ENCODE measurements at places on chromosomes 5 and 9.

- DNase-seq = no peak
Observed at GRCh38 chr5:1779021-1779680, 20.5 kb downstream of the MRPL36 start.

DNA sequence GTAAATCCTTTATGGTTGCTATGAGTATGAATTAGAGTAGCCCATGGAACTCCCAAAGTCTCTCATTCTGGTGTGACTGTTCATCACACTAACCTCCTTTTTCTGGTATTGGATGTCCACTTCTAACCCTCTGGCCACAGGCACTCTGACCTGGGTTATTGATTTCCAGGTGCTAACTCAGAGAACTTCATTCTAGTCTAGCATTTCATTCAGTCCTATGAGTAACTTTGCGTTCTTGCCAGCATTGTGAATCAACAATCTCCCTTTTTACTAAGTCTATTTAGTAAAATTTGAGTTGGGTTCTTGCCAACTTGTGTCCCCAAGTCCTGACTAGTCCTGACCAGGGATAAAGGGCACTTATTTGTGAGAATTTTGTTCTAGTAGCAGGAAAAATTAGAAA is 103.5 kb downstream of the SNX18 start:
- no peak for DNase-seq

DNA sequence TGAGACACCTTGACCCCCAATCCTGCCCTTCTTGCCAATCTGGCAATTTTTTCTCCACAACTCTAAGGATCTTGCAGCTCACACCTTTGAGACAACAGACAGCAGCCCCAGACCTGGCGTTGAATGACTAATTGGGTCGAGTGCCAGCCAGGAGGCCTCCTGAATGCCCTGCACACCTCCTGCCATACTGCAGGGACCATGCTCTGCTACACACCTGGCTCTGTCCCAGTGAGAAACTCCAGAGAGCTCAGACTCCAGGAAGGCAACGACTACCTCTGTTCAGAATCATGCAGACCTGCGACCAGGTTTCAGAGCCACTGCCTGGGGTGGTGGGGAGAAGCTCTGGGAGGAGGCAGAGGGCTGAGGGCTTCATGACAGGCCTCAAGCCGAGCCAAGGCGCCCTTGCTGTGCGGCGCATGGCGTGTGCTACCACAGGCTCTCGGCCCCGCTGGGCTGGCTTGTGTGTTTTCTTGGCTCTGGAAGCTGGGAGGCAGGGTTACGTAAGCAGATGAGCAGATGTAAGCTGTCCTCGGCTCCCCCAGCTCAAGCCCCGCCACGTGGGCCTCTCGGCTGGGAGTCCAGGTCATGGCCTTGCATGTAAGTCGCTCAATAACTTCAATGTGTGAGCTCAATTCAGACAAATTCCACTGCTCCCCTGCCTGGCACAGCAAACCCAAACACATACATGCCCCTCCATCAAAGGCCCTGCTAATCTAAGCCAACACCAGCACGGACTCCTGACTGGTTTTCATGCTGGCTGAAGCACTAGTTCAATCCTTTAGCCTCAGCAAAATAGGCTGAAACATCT is 27.5 kb downstream of the B4GALT1 start:
- DNase-seq = no peak

GRCh38 chr5:149581192-149581861 is at the start of gene ARHGEF37:
Gene ARHGEF37 (plus strand): TSS chr5:149581498. CDS start chr5:149597770, 16,272 bp downstream.
- peak; percentile 71 for DNase-seq

DNA sequence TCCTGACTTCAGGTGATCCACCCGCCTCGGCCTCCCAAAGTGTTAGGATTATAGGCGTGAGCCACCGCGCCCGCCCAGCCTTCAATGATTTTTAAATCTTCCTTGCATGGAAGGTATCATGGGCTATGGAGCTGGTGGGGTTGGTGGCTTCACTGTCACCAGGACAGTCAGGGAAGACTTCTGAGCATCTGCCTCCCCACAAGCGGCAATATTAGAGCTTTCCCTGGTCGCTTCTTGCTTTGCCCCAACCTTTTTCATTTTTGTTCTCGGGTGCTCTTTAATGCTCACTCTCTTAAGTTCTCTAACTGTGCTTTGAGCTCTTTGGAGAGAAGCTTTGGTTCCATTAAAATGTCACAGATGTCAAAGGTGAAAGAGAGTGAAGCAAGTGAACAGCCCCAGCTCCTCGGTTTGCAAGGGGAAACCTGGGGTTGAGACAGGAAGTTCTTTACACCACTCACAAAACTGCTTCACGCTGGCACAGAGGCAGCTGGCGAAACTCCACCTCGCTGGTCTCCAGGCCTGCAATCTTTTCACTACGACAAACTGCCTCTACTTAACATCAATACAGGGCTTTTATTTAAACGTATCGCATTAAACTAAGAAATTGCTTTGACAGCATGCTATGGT is 142.5 kb upstream of the RETREG1 start:
- DNase-seq = peak; percentile 10

DNA sequence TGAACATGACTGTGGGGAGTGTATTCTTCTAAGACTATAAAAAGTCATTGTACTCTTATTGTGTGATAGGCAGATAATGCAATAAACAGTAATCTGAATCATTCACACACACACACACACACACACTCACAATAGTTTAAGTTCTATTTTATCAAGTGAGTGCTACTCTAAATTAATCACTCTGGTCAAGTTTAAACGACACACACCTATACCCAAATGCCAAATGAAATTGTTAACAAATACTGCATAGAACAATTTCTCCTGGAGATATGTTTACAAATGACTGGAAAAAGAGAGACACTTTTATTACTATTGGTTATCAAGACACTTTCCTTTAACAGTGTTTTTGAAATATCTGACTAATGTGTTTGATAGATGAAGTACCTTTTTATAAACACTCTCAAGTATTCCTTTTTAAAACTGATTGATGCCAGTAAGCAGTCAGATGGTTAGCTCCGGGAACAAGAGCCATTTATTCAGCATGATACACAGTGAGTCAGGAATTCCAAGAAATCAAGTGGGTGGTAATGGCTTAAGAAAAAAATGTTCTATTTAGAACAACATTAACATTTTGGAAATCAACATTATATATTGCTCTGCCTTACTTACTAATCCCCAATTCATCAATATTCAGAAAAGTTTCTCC is 521.6 kb upstream of the ST8SIA4 start:
- no peak for DNase-seq

GRCh38 chr9:112620388-112620787 is 97.5 kb downstream of the INIP start:
- DNase-seq = no peak

DNA sequence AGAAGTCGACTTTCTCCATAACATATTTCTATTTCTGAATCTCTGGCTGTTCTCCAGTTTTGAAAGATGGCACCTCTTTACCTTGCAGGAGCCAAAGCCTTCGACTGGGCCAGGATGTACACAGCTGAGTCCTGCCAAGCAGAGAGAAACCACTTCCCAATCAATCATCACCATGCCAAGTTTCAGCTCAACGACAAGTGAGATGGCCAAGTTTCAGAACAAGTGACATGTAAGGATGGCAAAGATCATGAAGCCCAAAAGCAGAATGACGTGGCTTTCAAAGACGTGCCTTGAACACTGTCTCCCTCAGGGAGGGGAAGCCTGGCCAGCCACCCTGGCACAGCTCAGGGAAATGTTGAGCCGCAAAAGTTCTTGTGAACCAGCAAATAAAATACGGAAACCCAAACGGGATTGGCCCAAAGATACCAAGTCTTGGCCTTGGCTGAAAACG is 17.7 kb downstream of the STK10 start:
- DNase-seq = no peak

- no peak for DNase-seq
Observed at GRCh38 chr5:152994033-152994680, 496.3 kb upstream of the GRIA1 start.

- DNase-seq = peak; percentile 5
Observed at GRCh38 chr5:43627028-43627427, 24.0 kb downstream of the NNT start.

GRCh38 chr9:15180124-15180523 is 126.9 kb downstream of the TTC39B start:
- DNase-seq = no peak

GRCh38 chr9:125532412-125532811 is 174.6 kb downstream of the MAPKAP1 start:
- DNase-seq = no peak

DNA sequence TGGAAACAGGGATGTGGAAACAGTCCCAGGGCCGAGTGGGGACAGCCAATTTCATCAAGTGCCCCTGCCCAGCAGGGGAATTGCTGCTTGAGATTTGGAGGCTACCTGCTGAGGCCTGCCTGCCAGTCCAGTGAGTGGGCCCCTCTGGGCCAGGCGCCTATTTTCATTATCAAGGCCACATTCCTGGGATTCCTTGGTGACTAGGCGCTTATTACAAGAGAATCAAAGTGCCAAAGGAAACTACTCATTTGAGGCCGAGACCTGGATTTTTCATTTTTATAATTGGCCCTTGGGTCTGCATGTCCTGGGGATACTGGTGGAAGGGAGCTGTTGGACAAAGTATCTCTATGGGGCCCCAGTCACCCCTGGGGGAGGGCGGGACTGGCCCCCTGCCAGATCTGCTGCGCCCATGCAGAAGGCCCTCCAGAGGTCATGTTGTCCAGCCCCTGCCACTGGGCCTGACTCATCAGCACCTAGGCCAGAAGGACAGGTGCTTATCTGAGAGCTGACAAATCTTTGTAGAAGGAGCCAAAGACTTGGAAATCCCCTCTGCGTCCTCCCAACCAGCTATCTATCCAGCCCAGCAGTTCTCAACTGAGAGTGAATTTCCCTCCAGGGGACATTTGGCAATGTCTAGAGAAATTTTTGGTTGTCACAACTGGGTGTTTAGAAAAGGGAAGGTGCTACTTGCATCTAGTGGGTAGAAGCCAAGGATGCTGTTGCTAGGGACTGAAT is 45.6 kb downstream of the FOXI1 start:
- no peak for DNase-seq

- DNase-seq = no peak
Observed at GRCh38 chr5:147391781-147392180, 118.1 kb downstream of the DPYSL3 start.

- no peak for DNase-seq
Observed at GRCh38 chr5:32259033-32259432, 53.7 kb downstream of the MTMR12 start.

GRCh38 chr5:11009576-11009975 is 248.5 kb upstream of the DAP start:
- DNase-seq = no peak

DNA sequence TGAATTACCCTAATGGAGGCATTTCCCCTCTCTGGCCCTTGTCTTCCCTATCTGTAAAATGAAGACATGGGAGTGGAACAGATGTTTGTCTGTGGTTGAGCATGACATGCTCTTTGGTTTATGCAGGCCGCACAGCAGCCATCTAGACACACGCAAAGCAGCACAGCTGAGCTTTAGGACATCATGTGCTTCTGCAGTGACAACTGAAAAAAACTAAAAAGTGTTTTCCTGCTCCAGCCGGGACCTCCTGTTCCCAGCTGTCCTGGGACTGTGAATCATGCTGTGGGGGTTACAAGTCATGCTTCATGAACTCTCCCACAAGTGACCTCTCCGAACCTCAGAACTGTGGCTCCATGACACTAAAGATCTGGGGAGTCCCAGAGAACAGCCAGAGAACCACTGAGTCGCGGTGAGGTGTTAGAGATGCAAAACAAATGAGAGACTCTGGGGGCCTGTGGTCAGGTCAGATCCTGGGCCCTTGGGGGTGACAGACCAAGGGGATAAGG is 1.7 kb downstream of the SMIM3 start:
- DNase-seq = no peak

- DNase-seq = peak; percentile 19
Observed at GRCh38 chr5:107389130-107389774, 281.5 kb downstream of the EFNA5 start.

GRCh38 chr5:39541920-39542319 is 117.1 kb upstream of the DAB2 start:
- DNase-seq = no peak

DNA sequence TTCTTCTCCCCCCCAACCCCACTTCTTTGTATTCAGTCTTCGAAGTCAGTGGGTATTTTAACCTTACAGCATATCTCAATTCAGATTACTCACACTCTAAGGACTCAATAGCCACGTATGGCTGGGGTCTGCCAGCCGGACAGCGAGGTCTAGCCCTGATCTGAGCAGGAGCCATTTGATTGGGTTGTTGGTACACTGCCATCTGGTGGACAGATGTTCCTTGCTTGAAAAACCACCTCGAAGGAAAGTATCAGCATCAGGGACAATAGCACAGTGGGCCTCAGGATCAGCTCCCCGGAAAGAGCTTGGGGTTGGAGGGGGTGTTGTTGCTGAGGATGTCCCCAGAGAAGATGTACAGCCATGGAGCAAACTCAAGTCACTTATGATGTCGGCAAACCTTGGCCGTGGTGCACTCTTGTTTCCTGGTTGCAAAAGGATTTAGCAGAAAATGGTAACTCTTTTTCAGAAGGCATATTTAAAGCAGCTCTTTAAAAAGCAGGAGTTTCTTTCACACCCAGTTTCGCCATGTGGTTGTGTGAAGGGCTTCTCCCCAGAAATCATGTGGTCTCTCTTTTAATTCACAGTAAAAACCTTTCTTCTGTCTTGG is 31.7 kb upstream of the KCNMB1 start:
- DNase-seq = peak; percentile 39

GRCh38 chr9:114791736-114792135 is 14.1 kb downstream of the TNFSF15 start:
- DNase-seq = no peak

DNA sequence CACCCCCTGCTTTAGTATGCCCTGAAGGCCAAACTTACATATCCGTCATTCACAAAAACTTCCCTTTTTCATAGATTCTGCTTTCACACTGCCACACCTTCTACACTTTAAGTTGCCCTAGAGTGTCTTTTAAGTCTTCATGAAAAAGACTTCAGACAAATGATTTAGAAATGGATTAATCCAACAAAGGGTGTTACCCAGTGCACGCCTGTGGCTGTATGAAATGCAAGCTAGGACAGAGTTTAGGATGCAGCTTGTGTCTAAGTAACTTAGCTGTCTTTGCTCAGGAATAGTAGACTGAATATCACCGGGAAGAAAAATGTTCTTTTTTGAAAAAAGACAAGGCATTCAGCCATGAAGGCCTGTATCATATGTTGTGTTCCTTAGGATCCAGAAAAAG is 210.0 kb downstream of the MPDZ start:
- DNase-seq = peak; percentile 52

DNA sequence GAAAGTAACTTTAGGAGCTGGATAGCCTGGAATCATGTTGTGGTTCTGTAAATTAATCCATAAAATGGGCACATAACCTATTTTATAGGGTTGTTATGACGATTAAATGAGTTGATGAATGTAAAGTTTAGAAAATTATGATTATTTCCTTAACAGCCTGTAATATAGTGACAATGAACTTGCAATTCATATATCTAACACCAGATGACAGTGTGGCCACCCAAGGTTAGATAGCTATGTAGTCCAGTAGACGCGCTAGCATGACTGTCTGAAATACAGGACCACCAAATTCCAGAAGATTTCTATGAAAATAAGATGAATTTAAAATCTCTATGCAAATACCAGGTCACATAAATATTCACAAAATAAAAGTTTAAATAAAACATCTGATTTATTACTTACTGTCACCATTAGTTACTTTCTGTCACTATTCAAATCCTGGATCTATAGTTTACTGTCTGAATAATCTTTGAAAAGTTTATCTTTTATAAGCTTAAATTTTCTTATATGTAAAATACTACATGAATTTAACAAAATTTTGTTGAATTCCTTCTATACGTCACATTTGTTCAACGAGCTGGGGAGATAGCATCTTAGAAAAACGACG is 26.1 kb upstream of the MACIR start:
- DNase-seq = peak; percentile 9

- DNase-seq = no peak
Observed at GRCh38 chr5:150605546-150605945, 34.9 kb upstream of the SYNPO start.

- no peak for DNase-seq
Observed at GRCh38 chr5:13606051-13606450, 338.4 kb downstream of the DNAH5 start.
